ENCODE measurements at places on chromosomes 4 and X. TPM values are rescaled to one million over a fixed set of nuclear protein-coding genes. Genes with fewer than 3 reads are reported as not detected.
A peak's percentile ranks its signal among the peaks of the same experiment; 100 is the strongest.

The UGT2A1 gene
- 0.24 TPM for total RNA-seq

The ZAR1 gene
- total RNA-seq = not detected

DNA sequence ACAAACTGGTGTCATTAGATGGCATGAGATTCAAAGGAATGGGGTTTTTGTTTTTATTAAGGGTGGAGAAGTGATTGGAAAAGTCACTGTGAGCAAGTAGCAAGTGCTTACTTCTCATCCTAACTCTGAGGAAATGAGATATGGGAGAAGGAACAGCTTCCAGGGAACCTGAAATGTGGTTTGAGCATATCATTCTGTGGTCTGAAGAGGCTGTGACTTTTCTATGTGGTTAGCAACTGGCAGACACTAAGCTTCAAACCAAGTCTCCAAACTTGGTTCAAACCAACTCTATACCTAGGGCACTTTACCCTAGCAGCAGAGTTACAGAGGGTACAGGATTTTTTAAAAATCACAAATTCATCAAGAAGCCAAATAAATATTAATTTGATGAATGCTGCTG, 58.2 kb downstream of the DCLK2 start:
- no peak for DNase-seq

- DNase-seq = no peak
Measured at GRCh38 chr4:48380583-48381167, 39.3 kb downstream of the SLAIN2 start.

DNA sequence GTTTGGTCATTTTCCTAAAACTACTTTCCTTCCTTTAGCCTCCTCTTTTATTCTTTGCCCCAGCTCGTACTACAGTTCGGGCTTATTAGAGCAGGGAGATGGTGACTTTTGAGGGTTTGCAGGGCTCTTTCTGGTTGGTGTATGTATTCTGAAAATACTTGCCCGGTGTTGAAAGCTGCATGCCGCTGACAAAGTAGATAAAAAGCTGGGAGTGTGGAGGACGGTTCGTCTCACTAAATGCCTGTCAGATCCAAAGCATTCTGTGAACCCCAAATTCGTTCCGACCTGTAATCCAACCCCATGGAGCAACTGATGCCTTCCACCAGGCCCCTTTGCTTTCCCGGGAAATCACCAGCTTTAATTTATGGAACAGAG, 19.2 kb downstream of the TRIM2 start:
- DNase-seq = no peak

- no peak for DNase-seq
Measured at GRCh38 chrX:21678048-21678612, 20.0 kb upstream of the KLHL34 start.

DNA sequence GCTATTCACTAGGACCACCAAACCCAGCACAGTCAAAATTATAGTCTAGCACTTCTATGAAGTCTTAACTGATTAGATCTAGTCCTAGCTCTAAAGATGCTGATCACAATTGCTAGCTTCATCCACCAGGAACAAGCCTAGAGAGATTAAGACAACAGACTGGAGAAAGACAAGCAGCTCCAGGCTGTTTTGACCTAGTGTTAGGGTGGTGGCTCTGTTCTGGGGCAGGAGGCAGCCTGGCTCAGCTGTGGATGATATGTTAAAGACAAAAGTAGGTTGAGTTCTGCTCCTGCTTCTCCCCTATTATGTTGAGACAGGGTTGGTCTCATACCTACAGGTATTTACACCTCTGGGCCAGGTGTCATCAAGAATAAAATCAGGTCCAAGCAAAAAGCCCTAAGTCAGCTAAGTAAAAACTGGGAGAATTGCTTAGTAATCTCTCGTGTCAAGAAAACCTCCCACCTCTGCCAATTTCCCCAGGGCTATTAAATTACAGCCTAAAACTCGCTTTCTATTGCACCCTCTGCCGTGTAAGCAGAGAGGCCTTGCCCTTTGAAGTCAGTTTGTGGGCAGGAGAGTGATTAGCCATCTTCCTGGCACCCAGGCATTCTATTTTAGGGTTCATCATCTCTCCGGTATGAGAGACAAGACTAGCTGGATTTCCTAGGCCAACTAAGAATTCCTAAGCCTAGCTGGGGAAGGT, 39.9 kb downstream of the RAB40AL start:
- no peak for DNase-seq

- no peak for DNase-seq
Measured at GRCh38 chr4:112604589-112604988, 32.1 kb downstream of the ZGRF1 start.

The SLC4A4 gene
- total RNA-seq = 22.6 TPM

DNA sequence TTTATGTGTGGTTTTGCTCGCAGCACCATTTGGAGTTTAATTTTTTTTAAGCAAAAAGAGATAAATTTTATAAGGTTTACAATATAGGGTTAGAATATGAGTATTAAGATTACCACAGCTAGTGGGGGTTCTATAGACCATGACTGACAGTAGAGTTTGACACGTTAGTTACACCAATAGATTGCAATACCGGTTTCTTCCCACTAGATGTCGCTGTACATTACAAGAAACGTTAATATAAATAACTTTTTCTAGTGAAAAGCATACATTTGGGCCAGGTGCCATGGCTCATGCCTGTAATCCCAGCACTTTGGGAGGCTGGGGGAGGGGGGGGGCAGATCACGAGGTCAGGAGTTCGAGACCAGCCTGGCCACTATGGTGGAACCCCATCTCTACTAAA, 433.6 kb downstream of the MAGEB5 start:
- no peak for DNase-seq

- DNase-seq = no peak
Measured at GRCh38 chr4:13143222-13144070, 340.7 kb downstream of the RAB28 start.

GRCh38 chrX:70525733-70526132, 81.1 kb downstream of the DLG3 start:
- DNase-seq = no peak

DNA sequence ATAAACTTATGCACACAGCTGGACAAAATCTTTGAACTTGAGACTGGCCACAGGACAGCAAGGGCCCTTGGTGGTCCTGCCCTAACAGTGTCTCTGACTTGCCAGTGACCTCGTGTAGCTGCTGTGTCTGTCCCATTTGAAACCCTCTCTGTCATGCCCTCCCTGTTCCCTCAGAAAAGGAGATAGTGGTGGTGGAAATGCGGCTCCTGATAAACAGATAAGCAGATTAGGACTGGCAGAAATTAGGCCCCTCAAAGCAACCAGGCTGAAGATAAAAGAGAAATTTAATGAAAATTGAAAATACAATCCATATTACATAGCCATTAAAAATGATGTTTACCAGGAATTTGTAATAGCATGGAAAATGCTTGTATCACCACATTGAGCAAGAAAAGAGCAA, 136.6 kb upstream of the ATP6AP2 start:
- DNase-seq = no peak

The IL3RA gene
- 0.87 TPM for total RNA-seq

GRCh38 chr4:146381263-146381872, 140.4 kb downstream of the SLC10A7 start:
- DNase-seq = no peak

GRCh38 chrX:15158350-15158735, 111.5 kb downstream of the ASB9 start:
- no peak for DNase-seq

- no peak for DNase-seq
Measured at GRCh38 chrX:136747003-136747986, 33.4 kb downstream of the ARHGEF6 start.

The SPACA5 gene
- not detected for total RNA-seq

- peak; percentile 61 for DNase-seq
Measured at GRCh38 chr4:123616951-123617461, 220.4 kb downstream of the SPRY1 start.

GRCh38 chrX:101206471-101206870, 13.1 kb upstream of the DRP2 start:
- DNase-seq = no peak

The HSFX1 gene
- total RNA-seq = 0.86 TPM

- no peak for DNase-seq
Measured at GRCh38 chr4:140764785-140765392, 8.7 kb upstream of the TBC1D9 start.

- peak; percentile 88 for DNase-seq
Measured at GRCh38 chr4:80184053-80184824, 13.1 kb upstream of the PRDM8 start.

DNA sequence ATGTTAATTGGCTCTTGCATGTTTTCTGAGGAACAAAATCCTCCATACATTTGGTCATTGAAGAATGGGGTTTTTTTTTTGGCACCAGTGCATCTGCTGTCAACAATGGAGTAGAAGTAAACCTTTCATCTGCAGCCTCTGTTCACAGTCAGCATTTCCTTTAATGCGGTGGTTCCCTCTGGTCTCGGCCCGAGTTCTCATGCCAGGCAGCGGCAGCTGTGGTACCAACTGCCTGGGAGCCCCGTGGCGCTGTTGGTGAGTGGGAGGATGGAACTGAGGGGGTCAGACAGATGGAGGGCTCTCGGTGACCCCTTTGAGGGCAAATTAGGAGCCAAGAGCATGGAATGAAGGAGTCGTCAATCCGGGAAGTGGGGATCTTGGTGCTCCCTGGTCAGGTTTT, 114.7 kb downstream of the AFF1 start:
- DNase-seq = no peak

- DNase-seq = no peak
Measured at GRCh38 chrX:17788439-17788838, 51.1 kb downstream of the SCML1 start.

- no peak for DNase-seq
Measured at GRCh38 chr4:8643441-8643840, 50.9 kb downstream of the CPZ start.

The CLCN4 gene
- total RNA-seq = 5.2 TPM

- peak; percentile 57 for DNase-seq
Measured at GRCh38 chr4:1201851-1202525, 29.6 kb upstream of the SPON2 start.

DNA sequence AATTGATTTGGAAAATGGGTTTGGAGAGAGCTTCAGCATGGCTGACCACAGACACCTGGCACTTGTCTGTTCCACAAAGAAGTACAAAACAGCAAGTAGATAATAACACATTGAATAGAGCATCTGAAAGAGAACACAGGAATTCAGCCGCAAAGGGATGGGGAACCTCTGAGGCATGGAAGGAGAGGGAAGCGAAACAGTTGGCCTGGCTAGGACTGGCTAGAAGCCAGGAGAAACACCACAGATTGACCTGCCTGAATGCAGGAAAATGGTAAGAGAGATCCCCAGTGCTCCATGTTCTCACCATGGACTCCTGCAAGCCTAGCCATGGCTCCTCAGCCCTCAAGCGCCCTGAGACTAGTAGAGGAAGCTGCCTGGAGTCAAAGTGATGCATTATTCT, 169.7 kb upstream of the SH3RF1 start:
- no peak for DNase-seq

DNA sequence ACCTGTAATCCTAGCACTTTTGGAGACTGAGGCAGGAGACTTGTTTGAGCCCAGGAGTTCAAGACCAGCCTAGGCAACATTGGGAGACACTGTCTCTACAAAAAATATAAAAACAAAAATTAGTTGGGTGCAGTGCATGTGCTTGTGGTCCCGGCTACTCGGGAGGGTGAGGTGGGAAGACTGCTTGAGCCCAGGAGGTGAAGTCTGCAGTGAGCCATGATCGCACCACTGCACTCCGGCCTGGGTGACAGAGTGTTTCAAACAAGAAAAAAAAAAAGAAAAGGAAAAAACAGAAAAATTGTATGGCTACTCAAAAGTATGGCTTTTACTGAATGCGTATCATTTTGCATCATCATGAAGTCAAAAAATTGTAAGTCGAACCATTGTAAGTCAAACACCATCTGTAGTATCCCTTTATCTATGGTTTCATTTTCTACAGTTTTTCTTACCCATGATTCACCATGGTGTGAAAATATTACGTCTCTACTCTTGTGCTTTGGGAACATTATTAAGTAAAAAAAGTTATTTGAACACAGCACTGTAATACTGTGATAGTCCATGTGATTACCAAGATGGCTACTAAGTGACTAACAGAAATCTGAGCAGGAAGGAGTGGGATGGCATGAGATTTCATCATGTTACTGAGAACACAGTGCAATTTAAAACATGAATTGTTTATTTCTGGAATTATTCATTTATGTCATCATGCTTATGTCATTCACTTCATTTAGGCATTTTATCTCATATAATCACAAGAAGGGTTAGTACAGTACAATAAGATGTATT, 26.5 kb upstream of the MANBA start:
- DNase-seq = no peak

GRCh38 chrX:154661899-154662298, 8.5 kb upstream of the CTAG2 start:
- DNase-seq = no peak

DNA sequence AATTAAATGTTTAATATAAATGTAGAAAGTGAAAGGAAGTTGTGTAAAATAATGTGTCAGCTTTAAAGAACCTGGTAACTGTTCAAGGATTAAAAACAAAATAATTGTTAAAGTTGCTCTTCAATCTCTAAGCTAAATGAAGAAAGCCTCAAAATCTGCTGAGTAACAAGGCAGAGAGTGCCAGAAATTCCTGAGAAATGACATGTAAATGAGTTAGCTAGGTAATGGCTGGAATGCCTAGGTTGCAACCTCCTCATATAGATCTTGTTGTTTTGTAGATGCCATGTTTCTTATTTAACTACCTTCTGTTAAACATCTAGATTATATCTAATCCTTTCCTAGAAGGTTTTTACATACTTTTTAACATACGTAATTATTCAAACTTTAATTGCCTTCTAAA, 763.6 kb upstream of the AGA start:
- no peak for DNase-seq

DNA sequence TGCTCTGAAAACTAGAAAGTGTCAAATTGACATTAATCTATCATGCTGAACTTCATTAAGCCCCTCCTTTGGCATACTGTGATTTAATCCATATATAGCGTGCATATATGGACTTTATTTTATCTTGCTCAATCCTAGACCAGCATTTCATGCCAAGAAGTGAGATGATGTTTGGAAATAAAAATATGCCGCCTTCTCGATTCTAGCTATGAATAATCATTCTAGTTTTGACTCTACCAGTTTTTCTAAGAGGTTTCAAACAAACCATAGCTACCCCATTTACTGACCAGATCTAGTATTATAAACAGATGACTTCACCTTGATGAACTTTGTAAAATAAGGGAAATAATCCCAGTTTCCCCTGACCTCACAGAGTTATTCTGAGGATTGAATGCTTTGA, 95.0 kb downstream of the ARX start:
- no peak for DNase-seq

DNA sequence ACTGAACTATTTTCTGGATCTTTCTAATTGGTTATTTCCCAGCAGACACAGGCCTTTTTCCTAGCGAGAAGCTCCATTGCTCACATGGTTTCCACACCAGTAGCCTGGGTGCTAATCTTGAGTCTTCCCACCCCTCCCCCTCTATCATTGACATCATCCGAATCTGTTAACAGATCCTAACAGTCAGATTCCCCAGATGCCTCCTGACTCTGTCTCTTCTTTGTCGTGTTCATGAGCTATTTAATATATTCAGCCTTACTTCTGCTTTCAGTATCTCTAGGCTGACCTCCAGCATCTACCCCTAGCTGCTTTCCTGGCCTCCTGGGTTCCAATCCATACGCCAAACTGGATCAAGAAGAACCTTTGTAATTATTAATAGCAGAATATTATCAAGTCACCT, 85.0 kb downstream of the CLNK start:
- no peak for DNase-seq

The ADH7 gene
- not detected for total RNA-seq

- DNase-seq = no peak
Measured at GRCh38 chrX:118225711-118226428, 109.3 kb upstream of the KLHL13 start.

- DNase-seq = no peak
Measured at GRCh38 chr4:188444500-188444899, 305.3 kb downstream of the TRIML1 start.

The PCSK1N gene
- not detected for total RNA-seq

The UGT8 gene
- not detected for total RNA-seq

All from right lobe of liver (tissue), 6 donors.